ENCODE measurements at places on chromosomes 11 and 22.

DNA sequence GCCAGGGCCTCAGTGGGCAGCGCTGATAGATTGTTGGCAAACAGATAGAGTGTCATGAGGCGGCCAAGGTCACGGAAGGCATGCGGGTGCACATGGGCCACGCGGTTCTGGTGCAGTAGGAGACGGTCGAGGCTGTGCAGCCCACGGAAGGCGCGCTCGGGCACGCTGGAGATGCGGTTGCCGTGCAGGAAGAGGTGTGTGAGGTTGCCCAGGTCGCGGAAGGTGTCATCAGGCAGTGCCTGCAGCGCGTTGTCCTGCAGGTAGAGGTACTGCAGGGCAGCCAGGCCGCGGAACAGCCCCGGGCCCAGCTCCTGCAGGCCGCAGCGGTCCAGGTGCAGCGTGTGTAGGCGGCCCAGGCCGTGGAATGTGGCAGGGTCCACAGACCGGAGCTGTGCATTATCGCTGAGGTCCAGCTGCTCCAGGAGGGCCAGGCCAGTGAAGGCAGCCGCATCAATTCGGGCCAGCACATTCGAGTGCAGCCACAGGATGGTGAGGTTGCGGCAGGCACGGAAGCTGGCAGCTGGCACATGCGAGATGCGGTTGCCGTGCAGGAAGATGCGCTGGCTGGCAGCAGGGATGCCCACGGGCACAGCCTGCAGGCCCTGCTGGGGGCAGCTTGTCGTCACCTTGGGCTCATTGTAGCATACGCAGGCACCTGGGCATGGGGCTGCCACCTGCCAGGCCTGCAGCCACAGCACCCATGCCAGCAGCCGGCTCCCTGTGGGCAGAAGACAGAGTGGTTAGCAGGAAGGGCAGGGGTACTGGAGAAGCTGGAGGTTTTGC is 25.5 kb downstream of the RTN4R start:
- DNase-seq, result no peak

DNA sequence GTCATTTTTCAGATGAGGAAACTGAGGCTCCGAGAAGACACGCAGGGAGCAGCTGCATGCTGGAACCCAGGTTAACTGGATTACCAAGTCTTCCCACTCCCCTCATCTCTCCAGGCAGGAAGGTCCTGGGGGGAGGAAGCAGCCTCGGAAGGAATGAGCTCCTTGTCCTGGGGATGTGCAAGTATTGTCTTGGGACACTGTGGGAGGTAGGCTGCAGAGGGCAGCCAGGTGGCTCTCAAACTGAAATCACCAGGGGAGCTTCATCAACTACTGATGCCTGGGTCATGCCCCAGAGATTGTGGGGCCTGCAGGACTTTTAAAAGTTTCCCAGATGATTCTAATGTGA is 7.6 kb downstream of the GDPD5 start:
- DNase-seq, result no peak

GRCh38 chr11:122163053-122163819 is 47.2 kb upstream of the BLID start:
- no peak for DNase-seq

DNA sequence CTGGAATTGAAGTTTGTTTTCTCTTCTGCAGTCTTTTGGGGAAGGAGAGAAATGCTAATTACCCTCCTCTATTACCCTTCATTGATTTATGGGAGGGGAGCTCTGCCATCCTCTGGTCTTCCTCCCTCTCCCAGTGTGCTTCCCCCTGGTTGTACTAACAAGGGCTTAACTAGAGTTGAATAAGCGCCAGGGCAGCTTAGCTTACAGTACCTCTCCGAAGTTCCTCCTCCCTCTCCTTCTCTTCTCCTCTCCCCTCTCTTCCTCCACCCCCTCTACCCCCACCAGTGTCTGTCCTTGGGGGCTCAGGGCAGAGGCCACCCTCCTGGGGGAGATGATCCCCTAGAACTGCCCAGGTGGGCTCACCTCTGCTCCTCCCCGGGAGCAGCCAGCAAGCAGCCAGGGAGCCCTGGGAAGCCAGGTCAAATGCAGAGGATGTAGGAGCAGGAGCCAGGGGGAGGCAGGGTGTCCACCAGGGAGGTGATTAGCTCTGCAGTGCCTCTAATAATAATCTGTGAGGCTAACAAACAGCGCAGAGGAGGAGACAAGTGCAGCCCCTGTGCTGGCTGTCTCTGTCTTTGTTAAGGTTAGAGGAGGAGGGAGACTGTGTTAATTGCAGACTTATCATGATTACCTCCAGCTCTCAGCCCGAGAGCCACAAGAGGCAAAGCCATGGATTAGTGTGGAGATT is 191.6 kb upstream of the CADM1 start:
- no peak for DNase-seq

- DNase-seq, result no peak
These were observed 584.8 kb downstream of the DLG2 start for GRCh38 chr11:85042361-85042760.

DNA sequence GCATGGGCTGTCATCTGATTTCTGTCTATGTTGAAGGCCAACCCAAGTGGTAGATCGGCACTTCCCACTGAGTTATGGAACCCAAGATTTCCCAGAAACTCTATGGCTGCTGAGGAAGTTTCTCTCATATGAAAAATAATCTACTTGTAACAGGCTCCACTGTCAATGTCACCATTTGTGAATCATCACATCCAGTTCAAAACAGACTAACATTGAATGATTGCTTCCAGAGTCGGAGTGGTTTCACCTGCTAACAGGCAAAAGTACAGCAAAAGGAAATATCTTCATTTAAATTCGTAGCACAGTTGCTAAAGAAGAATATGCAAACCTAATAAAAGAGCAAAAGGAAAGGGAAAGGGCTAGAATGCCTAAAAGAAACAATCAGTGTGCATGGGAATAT is 12.8 kb downstream of the WT1 start:
- DNase-seq, result no peak

DNA sequence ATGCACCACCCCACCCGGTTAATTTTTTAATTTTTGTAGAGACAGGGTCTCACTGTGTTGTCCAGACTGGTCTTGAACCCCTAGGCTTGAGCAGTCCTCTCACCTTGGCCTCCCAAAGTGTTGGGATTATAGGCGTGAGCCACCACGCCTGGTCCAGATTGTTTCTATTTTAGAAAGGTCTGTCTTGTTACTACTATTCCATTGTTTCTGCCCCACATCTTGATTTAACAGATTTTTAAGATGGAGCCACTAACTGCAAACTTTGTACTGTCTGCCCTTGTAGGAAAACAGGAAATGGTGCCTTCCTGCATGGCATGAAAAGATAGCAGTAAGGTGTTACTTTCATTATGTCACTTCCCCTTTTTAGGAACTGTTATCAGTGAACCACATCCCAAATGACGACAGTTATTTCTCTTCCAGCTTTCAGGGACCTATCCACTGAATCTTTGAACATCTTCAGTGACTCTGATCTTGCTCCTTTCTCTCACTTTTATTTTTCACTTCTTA is 23.2 kb downstream of the TAF1D start:
- DNase-seq, result no peak

DNA sequence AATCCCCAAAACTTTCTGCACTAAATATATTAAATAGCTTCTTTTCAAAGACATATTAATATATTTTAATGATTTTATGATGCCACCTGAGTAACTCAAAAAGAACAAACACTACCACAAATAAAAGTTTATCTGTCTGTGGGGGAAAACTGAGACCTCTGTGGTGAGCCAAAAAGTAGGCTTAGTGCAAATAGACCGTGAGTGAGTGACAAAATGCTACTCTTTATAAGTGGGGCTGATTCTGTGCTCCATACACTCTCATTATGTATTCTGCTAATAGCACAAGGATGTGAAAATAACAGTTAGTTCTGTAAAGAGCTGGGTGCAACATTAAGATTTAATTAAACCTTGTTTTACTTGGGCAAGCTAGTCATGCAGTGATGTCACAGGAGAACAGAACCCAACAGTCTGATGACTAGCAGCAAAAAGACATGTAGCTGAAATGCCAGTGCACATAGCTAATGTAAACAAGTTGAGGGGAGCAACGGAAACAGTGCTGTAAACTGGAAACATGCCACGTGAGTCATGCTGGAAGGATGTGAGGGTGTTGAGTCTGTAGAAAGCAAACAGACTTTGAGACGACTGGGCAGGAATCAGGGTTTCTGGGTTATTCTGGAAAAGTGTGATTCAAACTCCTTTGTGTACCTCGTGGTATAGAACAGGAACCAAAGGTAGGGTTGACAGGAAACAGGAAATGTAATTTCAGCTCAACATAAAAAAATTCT is 1130.4 kb downstream of the LRRC4C start:
- DNase-seq, result peak; percentile 8

- peak; percentile 80 for DNase-seq
These were observed 583 bp downstream of the APLP2 start for GRCh38 chr11:130070109-130070845.

- DNase-seq, result no peak
These were observed 16.2 kb upstream of the SESN3 start for GRCh38 chr11:95247127-95247684.

- DNase-seq, result no peak
These were observed 18.7 kb downstream of the ZBED4 start for GRCh38 chr22:49872347-49872746.

DNA sequence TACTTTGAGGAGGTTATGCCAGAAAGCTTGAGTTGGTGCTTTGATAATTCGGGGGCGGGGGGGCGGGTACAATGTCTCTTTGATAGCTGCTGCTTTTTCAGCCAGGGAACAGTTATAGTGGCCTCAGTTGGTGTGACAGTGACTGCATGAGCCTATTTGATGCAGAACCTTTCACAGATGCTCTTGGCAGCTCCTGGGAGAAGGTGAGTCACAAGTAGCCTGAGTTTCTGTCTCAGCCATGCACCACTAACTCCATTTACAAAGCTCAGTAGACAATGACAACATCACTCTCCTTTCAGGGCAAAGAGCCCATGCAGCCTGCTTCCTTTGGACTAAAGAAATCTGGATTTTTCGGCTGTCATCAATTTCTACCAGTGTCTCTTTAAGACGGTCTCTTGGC is 42.1 kb upstream of the SEZ6L start:
- no peak for DNase-seq

- no peak for DNase-seq
These were observed 1.8 kb upstream of the CHADL start for GRCh38 chr22:41242396-41243117.

DNA sequence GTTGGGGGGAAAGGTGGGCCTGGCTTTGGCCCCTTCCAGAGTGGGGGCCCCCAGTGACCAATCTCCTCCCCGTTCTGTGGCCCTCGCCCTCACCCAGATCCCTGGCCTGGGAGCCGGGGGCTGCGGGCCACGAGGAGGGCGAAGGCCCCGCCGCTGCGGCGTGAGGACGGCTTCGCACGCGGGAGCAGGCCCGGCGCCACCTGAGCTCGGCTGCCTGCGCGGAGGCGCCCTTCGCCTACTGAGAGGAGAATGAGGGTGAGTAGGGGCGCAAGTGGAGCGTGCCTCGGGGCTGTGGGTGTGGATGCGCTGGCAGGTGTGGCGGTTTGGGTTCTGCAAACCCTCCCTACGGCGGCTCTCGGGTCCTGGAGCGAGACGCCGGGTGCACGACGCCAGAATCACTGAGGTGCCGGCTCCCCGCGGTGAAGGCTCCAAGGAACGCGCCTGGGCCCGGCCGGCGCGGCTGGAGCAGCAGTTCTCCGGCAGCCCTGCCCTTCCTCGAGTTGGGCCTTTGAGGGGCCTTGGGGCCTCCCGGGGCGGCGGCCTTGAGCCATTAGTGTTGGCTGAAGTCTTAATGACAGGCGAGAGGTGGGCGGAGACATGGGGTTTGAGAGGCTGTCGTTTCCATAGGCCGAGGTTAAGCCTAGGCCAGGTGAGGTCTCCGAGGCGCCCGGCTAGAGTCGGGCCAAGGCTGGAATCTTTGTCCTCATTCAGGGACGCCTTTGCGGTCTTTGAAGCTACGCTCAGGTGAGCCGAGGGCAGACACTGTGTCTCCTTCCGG is 65.3 kb downstream of the CTTN start:
- no peak for DNase-seq

DNA sequence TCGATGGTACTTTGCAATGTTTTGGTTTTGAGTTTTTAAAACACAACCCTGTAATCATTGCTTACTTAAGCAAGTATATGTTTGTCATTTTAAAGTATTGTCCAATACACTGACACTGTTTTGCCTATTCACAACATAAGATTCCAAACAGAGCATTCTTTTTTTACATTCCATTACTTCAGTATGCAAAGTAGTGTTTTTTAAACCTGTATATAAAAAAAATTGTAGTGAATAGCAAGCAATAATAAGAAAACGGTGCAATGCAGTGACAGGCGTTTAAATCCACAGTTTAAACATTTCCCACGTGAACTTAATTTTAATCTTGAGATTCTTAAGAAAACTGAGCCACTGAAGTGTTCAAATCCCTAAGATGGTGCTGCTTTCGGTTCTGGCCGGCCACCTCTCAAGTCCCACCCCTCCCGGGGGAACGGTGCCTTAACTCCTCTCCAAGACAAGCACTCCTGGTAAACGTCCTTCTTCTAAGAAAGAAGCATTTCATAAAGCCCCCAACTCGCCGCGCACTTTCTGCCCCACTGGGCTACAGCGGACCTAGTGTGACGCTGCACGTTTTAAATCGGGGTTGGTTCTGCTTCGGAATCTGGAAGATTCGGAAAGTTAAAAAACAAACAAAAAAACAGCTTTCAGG is 2.9 kb downstream of the PGR start:
- no peak for DNase-seq

GRCh38 chr11:76762867-76763572 is 20.1 kb upstream of the TSKU start:
- DNase-seq, result no peak

DNA sequence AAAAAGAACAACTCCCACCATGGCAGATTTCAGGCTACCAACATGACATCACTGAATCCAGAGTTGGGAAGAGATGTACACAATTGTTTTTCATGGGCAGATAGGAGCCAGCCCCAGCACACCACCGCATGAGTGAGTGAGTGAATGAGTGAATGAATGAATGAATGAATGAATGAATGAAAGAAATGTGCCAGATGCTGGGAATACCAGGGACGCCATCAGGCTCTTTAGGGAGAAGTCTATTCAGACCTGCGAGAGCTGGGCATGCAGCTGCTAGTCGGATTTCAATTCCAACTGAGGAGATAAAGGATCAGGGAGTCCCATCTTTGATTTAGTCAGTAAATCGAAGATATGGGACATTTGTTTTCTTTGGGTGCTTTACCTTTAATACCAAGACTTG is 15.3 kb upstream of the FAM83F start:
- DNase-seq, result no peak

GRCh38 chr11:12808519-12808918 is 134.3 kb downstream of the TEAD1 start:
- DNase-seq, result no peak

DNA sequence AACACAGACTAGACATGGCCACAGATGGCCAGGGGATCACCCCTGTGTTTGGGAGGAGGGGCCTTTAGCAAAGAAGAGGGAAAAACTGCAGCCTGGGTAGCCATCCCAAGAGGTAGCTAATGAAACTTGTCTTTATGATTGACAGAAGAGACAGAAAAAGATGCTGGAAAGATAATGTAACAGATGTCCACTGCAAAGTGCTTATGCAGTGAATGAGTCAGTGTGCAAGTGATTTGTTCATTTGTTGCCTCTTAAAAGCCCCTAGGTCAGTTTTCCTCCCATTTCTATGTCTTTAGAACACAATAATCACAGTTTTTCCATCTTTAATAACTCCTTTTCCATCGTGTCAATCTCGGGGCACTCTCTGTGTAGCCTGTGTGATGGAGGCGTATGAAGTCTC is 57.2 kb downstream of the INSC start:
- DNase-seq, result no peak
